ENCODE measurements at places on chromosomes 2 and 18.

DNA sequence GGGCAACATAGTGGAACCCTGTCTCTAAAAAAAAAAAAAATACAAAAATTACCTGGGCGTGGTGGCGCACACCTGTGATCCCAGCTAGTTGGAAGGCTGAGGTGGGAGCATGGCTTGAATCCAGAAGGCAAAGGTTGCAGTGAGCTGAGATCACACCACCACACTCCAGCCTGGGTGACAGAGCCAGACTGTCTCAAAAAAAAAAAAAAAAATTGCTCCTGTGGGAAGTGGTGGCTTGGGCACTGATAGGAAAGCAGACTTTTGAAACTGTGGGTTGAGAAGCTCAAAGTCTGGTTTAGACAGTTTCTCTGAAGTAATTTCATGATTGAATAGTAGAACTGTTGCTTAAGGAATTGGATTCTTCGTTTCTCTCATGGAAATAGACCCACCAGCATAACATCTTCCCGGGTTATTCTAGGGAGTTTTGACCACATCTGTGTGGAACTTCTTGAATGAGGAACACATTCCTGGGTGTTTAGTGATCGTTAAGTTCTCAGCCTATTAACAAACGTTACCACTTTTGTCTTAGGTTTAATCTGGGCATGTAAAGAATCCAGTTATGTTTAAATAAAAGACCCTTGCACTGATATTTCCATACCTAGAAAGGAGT lies 33.5 kb downstream of the GRHL1 start:
- no peak for DNase-seq

DNA sequence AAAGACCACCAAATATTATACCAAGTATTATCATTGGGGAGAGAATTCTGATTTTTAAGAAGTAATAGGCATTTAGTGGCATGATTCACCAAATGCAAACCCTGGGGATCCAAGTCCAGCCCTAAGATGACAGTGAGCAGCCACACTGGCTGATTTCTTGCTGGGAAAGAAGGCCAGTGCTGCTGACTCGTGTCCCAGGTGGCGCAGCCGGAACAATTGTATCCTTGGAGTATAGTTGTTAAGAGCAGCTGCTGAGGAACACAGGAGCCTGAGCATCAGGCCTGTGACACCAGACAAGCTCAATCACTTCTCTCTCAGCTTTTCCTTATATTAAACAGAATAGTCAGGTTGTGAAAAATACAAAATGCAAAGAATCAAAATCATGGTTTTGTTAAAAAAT lies 48.4 kb downstream of the LRP1B start:
- DNase-seq, result no peak

- no peak for DNase-seq
Observed at GRCh38 chr2:56109994-56110393, 73.8 kb upstream of the CCDC85A start.

DNA sequence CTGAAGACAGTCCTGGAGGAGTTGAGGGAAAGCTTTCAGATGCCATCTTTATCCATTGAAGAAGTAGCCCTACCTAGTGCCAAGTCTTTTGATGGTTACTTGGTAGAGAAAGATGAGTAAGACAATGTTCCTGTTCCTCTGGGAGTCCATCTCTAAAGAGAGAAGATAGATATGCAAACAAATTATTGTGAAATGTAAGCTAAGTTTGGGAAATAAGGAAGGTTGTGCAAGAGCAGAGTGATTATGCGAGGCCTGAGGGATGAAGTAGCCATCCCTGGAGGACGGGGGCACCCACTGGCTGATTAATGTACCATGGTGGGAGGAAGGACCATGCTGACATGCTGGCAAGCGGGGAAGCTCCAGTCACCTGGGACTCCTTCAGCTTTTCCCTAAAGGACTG lies 994 bp upstream of the DTNA start:
- no peak for DNase-seq

DNA sequence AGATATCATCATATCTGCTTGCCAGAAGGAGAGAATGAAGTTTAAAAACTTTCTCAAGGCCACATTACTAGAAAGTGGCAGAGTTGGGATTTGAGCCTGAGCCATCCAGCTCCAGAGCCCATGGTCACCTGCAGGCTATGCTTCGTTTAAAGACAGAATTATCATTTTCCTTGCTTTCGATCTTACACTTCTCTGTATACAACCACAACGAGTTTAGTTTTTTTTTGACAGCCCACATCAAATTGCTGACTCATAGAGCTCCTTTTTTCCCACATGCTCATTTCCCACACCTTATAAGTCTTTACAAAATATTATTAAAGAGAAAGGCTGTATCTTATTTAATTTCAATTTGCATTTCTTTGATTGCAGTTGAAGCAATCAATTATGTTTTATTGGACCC lies 6.5 kb downstream of the PLEK start:
- DNase-seq, result no peak

DNA sequence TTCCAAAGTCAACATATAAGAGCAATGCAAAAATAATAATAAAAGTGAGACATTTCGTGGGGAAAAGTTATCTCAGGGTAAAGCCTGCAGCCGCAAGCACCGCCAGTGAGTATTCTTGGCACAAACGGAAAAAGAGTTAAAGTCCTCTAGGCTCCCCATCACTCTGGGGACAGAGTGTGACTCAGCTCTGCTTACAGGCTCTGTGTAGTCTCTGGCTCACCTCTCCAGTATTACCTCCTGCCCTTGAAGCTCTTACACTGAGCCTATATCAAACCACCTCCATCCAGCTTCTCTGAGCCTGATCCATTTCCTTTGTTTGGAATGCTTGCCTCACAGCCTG lies 55.5 kb downstream of the MTHFD2 start:
- no peak for DNase-seq

DNA sequence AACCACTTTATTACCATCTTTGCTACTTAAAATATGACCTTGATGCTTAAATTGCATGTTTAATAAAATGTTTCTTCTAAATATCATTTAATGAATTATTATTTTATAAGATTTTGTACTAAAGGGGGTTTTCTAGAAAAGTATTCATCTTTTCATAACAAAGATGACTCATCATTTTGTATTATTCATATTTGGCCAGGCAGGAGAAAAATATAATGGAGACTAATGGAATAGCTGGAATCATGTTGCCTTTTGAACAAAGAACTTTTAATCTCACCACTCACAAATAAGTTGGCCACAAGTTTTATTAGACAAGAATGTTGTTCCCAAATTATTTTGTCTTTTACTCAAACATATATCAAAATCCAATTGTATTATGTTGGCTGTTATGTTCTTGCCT lies 882.4 kb downstream of the DSC3 start:
- DNase-seq, result no peak

GRCh38 chr2:27717070-27717795 lies 53.5 kb downstream of the SLC4A1AP start:
- peak; percentile 76 for DNase-seq

Measured in PC-9 (cell line).